CD4-positive, alpha-beta T cell treated with Interleukin-17A for 4 hours (primary cell): ENCODE measurements at places on chromosomes 16 and 17.
A peak's percentile ranks its signal among the peaks of the same experiment; 100 is the strongest.

DNA sequence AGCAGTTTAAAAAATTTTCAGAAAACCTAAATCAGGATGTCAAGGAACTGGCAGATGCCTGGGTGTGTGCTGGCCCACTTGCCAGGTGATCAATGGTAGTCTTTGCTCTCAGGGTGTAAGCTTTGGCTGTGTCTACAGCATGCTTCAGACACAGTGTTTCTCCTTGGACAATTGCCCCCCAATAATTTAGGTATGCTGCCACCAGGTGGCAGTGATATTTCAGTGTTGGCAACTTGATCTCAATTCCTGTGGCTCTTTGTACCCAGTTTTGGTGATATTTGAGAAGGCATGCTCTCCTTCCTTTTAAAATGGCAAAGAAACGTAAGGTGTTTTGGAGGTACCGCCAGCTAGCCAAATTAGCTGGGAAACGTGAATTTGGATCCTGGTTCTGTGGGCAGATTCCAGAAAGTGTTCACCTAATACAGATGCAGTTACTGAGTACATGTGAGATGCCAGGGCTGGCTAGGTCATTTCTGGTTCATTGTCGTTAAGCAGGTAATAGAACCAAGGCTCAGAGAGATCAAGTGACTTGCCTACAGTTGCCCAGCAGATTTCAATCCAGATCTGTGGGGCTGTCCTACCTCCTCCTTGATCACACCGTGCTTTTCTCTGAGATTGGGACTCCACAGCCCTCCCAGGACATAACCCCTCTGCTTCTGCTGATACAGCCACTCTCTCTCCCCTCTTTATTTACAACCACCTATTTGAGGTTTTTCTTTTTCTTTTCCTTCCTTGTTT lies 155.6 kb upstream of the PLCG2 start:
- peak; percentile 75 for DNase-seq

DNA sequence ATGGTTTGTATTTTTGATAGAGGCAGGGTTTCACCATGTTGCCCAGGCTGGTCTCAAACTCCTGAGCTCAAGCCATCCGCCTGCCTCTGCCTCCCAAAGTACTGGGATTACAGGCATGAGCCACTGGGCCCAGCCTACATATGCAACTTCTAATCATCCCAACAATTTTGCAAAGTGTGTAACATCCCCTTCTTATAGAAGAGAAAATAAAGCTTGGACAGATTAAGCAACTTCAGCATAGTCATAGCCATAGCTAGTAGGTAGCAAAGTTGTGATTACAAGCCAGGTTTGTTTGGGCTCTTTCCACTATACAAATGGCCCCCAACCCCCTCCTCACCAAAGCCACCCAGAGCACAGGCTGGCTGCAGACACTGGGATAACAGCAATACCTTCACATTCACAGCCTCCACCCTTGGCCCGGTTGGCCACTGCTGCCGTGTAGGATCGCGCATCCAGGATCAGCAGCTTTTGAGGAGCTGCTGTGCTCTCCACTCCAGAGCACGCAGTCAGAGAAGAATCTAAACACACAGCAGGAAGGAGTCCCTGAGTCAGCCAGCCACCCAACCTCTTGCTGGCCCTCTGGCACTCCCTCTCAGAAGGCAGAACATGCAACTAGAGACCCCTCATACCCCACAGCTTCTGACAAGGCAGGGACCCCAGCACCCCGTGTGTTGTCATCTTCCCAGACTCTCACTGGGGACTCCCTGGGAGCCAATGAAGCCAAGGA lies 7.9 kb downstream of the MTMR4 start:
- DNase-seq = no peak

DNA sequence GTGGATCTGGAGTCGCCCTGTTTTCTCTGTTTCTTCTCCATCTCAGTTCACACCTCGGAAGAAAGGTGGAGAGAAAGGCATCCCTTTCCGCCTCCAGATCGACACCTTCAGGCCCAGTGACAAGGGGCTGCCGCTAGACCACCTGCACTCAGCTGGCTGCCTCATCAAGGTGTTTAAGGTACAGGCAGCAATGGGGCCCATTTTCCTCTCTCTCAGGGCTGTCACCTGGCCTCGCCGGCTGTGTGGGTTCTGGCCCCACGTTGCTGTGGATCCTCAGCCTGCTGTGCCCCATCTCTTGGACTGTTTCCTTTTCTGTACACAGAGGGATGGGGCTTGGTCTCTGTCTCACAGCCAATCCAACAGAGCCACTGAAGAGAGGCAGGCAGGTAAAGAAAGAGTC lies 17.4 kb upstream of the STAC2 start:
- DNase-seq = no peak

GRCh38 chr16:30430428-30430970 lies 669 bp upstream of the DCTPP1 start:
- DNase-seq = no peak

- DNase-seq = no peak
Observed at GRCh38 chr17:382644-383533, 30.3 kb upstream of the RPH3AL start.

DNA sequence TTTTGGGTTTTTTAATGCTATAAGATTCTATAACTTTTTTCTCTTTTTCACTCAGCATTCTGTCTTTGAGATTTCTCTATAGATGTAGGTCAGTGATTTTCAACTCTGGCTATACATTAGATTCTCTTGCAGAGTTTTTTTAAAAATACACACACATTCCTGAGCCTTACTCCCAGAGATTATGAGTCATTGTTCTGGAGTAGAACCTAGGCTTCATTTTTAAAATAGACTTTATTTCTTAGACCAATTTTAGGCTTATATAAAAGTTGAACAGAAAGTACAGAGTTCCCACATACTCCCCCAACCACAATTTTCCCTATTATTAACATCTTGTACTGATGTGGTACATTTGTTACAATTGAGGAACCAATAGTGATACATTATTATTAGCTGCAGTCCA lies 63.3 kb downstream of the CYB561 start:
- no peak for DNase-seq

GRCh38 chr17:15194859-15195277 lies 70.3 kb downstream of the PMP22 start:
- no peak for DNase-seq

- no peak for DNase-seq
Observed at GRCh38 chr17:49106321-49107210, 26.0 kb upstream of the B4GALNT2 start.

GRCh38 chr16:23836078-23836403 lies 258 bp downstream of the PRKCB start:
- no peak for DNase-seq

GRCh38 chr16:69566981-69567680 lies 1.4 kb downstream of the NFAT5 start:
- DNase-seq = peak; percentile 7

- DNase-seq = no peak
Observed at GRCh38 chr17:80890921-80891396, 100.7 kb upstream of the CHMP6 start.

DNA sequence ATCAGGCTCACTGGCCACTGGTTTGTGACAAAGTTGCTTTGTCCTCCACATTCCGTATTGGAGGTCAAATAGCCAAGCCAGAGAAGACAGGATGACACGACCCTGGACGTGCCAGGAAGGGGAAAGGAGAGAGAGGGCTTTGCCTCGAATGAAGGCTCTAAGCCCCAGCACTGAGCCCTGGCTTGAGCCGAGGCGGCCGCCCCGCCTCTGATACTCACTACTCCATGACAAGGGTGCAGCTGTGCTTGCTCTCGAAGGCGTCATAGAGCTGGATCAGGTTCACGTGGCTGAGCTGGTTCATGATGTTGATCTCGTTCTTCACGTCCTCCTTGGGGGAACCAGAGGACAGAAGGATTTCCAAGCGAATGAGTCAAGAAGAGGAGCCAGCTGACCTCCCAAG lies 19.3 kb downstream of the MYLK3 start:
- DNase-seq = no peak

- DNase-seq = no peak
Observed at GRCh38 chr16:23254338-23254737, 47.8 kb upstream of the SCNN1B start.

DNA sequence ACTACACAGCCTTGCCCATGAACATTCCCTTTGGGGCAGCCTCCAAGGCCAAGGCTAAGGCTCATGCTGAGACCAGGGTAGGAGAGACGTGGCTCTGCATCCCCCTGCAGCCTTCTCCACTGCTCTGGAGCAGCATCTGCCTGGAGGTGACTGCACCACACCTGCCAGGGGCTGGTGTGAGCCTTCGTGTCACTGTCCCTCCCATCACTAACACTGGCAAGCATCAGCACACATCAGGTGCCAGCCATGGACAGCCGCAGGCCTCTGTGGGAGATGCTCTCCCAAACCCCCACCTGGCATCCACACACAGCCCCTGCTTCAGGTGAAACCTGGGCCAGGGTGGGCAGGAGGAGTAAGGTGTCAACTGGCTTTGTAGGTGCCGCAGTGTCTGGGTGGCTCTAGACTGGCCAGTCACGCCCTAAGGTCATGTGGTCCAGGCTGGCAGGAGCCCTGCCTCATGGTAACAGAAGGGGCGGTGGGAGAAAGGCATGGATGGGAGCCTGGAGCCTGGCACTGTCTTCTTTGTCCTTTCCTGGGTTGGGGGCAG lies 18.1 kb upstream of the MTSS2 start:
- DNase-seq = no peak

DNA sequence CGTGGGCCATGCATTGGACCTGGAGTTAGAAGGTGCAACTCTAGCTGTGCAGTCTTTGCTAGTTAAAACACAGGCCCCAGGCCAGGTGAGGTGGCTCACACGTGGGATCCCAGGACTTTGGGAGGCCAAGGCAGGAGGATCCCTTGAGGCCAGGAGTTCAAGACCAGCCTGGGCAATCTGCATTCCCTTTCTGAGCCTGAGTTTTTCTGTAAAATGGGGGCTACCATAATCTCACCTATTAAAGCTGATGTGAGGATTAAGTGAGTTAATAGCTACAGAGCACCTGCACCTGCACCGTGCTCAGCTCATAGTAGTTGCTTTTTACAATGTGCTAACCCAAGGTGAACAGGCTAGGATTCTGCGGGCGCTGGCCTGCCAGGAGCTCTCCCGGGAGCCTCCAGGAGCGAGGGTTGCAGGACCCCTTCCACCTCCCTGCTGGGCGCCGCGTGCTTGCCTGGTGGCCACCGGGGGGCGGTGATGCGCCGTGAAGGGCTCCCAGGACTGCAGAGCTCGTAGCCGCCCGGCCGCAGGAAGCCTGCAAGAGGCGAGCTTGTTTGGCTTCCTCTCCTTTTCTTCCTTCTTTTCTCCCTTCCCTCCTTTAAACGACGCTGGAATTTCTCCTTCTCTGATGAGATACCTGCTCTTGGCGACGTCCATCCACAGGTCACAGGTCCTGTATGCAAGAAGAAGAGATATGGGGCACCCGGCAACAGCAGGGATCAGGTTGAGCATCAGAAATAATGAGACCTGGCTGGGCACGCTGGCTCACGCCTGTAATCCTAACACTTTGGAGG lies 51.3 kb downstream of the ZFP90 start:
- DNase-seq = peak; percentile 66

DNA sequence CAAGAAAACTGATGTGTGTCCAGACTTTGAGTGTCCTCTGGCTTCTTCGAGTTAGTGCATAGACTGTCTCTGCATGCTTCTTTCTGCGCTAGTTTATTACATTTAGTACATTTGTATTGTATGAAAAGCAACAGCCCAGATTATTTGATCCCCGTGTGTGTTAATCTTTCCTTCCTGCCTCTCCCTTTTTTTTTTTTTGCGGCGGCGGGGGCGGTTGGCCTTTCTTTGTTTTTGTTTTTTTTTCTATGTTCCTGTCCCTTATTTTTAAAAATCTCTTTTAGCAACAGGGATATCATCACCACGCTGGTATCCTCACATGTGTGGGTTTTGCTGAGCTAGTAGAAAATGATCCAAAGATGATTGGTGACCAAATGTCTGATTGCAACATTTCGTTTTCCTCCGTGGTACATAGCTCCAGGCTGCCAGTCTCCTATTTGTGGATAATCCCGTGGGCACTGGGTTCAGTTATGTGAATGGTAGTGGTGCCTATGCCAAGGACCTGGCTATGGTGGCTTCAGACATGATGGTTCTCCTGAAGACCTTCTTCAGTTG lies 9.4 kb downstream of the SCPEP1 start:
- DNase-seq = no peak

- DNase-seq = no peak
Observed at GRCh38 chr17:29079887-29080286, 36.9 kb downstream of the PIPOX start.

DNA sequence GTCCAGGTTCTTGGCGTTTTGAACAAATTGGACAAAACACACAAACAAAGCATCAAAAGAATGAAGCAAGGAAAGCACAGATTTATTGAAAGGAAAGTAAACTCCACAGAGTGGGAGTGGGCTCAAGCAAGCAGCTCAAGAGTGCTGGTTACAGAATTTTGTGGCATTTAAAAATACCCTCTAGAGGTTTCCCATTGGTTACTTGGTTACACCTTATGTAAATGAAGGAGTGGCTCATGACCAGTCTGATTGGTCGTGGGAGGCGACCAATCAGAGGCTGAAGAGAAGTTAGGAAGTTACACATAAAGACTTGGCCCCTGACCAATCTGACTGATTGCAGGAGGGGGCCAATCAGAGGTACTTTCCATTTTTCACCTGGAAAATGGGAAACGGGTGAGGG lies 1373.8 kb upstream of the GOT2 start:
- no peak for DNase-seq

DNA sequence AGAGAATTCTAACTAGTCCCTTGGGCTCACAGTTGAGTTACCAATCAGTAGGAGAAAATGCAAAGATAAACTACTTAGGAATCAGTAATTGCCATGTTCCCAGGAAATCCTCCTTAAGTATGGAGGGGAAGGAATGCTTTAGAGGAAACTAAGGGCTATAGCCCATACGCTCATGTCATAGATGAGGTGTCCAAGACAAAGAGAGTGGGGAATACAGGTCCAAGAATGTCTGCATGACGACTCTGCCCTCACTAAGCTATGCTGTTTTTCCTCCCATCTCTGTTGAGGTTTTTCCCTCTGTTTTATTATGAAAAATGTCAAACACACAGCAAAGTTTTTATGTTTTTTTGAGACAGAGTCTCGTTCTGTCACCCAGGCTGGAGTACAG lies 16.0 kb downstream of the LDHD start:
- DNase-seq = no peak

DNA sequence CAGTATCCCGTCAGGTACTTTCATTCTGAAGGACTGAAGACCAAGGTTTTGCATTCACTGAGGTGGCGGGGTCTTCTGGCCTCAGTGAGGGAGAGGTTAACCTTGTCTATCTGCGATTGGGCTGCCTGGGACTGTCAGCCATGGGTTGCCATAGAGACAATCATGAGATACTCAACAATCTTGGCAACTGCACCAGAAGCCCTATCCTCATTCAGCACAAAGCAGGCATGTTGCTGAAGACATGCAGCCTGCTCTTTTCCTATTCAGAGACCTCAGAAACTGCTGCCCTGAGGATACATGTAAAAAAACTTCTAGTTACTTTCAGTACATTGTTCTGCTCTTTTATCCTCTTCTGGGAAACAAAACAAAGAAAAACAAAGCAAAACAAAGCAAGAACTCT lies 146.3 kb upstream of the PIRT start:
- DNase-seq = no peak

DNA sequence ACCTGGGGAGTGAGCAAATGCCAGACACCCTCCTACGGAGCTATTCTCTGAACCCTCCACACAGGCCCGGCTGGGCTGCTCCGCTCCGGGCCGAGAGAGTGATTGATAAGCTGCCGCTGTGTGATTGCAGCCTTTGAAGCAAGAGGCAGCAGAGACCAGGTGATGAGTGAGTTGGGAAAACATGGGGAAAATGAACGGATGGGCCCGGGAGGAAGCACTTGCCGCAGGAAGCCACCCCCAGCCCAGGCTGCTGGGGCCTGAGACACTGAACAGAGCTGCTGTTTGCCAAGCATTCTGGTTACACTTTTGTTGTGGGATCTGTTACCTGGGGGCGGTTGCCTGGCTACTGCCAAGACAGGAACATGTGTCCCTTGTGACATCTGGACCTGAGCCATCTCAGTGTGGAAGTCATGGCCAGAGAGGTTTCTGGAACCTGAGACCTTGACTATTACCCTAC lies 46.4 kb upstream of the KLHDC4 start:
- no peak for DNase-seq

- DNase-seq = no peak
Observed at GRCh38 chr17:18177133-18177532, 6.5 kb upstream of the ALKBH5 start.
